ENCODE measurements at places on chromosomes 2 and 18.

GRCh38 chr2:66578054-66578686 lies 143.2 kb downstream of the MEIS1 start:
- no peak for DNase-seq

GRCh38 chr2:110848071-110848470 lies 115.7 kb downstream of the ACOXL start:
- DNase-seq, result no peak

DNA sequence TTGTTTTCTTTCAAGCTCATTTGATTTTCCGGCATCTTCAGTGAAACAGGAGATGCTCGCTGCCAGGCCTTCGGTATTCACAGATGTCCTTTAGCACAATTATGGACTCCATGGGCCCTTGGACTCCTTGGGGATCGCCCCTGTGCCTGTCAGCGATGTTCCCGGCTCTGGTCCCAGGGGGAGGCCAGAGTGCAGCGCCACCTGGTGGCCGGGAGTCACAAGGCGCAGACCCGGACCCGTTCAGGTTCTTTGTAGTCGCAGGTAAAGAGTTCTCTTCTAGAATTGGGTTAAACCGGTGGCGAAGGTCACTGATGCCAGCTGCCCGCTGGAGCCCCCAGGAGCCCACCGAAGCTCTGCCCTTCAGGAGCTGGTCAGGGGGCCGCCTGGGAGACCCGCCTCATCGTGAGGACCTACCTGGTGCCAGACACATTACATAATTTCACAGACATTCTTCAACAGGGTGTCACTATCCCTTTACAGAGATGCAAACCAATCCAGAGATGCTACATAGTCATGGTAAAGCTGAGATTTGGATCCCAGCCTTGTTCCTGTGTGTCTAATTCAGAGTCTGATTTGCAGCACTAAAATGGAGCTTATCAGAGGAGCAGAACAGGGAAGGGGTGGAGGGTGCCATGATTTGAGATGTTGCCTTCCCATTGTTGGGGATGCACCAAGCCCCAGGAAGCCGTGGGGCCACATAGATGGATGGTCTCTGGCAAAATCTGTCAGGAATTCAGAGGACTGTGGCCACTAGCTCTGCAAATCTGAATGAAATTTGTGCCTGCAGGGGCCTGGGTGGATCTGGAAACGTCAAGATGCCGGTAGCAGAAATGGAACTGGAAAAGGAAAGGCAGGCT lies 6.0 kb upstream of the INPP5D start:
- DNase-seq, result no peak

GRCh38 chr2:204321910-204322751 lies 223.1 kb upstream of the PARD3B start:
- DNase-seq, result no peak

DNA sequence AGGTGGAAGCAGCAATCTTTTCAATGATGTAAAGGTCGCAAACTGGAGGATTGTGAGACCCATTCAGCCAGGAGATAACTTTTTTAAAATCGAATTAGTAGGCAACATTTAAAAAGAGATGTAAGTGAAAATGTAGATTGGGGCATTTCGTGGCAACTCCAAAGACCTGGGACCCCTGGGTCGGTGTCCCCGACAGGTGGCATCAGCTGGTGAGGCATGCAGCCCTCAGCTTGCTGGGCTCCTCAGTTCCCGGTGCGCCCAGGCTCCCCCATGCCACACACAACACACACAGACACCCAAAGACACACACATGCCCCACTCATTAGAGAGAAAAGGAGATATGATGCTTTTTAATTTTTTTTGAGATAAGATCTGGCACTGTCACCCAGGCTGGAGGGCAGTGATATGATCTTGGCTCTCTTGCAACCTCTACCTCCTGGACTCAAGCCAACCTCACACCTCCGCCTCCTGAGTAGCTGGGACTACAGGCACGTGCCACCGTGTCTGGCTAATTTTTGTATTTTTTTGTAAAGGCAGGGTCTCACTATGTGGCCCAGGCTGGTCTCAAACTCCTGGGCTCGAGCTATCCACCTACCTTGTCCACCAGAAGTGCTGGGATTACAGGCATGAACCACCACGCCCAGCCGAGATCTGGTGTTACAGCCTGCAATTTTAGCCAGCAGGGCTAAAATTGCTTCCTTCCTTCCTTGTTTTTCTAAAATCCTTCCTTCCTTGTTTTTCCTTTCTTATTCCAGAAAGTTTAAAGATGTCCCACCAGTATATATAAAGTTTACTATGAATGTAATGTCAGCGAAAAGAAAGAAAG lies 122.6 kb upstream of the EPAS1 start:
- no peak for DNase-seq

DNA sequence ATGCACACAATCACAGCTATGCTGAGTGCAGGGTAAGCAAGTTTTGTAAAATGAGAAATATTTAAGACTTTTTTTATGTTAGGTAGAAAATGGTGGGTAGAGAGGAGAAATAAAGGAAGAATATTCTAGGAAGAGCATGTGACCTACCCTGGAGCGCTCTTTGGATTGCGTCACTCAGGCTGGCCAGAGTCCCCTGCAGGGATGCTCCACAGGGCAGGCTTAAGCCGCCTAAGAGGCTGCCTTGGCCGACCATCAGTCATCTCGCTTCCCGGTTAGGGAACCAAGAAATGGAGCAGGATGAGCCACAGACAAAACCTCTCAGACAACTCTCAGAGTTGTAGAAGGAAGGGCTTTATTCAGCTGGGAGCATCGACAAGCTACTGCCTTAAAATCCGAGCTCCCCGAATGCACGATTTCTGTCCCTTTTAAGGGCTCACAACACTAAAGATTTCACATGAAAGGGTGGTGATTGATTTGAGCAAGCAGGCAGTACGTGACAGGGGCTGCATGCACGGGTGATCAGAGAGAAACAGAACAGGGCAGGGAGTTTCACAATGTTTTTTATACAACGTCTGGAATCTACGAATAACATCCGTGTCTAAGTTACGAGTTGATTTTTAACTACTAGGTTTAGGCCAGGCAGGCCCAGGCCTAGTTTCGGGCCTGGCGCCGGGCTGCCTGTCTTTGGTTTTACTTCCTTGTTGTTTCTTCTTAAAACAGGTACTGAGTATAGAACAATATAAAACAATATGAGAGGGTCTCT lies 1072.0 kb downstream of the CBLN2 start:
- DNase-seq, result no peak

DNA sequence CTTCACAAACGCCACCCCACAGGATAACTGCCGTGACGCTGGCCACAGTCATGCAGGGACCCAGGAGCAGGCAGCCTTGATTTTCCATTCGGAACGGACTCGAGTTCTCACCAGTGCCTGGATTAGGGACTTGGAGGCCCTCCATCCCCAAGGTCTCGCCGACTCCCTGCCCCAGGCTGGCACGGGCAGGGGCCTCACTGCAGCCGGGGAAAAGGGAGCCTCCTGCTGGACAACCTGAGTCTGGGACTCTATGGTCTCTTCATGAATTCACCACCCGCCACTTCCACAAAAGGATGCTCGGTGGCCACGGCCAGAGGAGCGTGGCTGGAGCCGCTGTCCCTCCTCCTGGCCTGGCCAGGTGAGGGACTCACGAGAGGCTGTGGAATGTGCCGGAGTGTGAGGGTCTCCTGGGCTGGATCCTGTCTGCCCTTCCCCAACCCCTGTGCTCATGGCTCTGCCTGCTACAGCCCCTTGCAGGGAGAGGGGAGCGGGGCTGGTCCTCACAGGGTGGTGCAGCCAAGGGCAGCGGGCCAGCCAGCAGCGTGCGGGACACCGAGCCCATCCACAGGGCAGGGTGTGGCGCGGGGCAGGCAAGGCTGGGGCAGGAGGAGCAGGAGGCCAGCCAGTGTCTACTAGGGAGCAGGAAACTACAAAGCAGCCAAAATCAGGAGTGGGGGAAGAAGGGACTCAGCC lies 42.3 kb downstream of the AQP12A start:
- DNase-seq, result no peak

GRCh38 chr18:79760881-79761280 lies 36.9 kb upstream of the KCNG2 start:
- DNase-seq, result no peak

GRCh38 chr2:3805201-3805939 lies 102.0 kb downstream of the DCDC2C start:
- DNase-seq, result no peak

- no peak for DNase-seq
Observed at GRCh38 chr2:222410534-222410933, 13.8 kb upstream of the SGPP2 start.

- no peak for DNase-seq
Observed at GRCh38 chr2:12090590-12090989, 344.2 kb downstream of the LPIN1 start.

- DNase-seq, result no peak
Observed at GRCh38 chr2:96143848-96144480, 1.3 kb downstream of the DUSP2 start.

DNA sequence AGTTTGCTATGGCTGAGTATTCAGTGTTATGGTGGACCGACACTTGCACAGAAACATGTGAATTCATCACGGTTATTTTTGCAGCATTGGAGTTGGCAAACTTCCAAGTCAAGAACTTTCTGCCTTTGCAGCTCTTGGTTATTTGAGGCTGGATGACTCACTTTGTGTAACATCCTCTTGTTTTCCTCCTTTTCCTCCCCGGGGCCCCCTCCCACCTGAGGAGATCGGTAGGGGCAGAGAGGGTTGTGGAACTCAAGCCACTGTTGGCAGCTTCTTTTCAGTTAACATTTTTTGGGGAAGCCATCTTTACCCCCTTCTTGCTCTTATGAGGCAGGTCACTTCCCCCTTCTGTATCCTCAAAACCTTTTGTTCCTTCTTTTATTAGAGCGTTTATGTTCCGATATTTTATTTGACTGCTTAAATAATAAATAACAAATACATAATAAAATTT lies 48.6 kb downstream of the DDX1 start:
- DNase-seq, result no peak

- no peak for DNase-seq
Observed at GRCh38 chr18:34691614-34692013, 18.5 kb upstream of the DTNA start.

DNA sequence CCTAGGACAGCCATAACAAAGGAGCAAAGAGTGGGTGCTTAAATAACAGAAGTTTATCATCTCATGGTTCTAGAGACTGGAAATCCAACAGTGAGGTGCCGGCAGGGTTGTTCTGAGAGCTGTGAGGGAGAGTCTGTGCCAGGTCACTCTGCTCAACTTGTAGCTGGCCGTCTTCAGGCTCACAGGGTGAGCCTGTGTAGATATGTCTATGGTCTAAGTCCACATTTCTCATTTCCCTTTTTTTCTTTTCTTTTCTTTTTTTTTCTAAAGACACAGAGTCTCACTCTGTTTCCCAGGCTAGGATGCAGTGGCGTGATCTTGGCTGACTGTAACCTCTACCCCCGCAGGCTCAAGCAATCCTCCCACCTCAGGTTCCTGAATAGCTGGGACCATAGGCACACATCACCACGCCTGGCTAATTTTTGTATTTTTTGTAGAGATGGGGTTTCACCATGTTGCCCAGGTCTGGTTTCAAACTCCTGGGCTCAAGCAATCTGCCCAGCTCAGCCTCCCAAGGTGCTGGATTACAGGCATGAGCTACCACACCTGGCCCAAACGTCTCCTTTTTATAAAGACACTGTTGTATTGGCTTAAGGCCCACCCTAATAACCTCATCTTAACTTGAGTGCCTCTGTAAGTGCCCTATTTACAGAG lies 142.2 kb downstream of the SP3 start:
- DNase-seq, result no peak

- DNase-seq, result no peak
Observed at GRCh38 chr2:136308611-136309010, 190.7 kb upstream of the CXCR4 start.

- DNase-seq, result no peak
Observed at GRCh38 chr2:192148620-192149321, 46.0 kb downstream of the TMEFF2 start.

GRCh38 chr2:128727914-128728313 lies 409.2 kb upstream of the HS6ST1 start:
- DNase-seq, result no peak

DNA sequence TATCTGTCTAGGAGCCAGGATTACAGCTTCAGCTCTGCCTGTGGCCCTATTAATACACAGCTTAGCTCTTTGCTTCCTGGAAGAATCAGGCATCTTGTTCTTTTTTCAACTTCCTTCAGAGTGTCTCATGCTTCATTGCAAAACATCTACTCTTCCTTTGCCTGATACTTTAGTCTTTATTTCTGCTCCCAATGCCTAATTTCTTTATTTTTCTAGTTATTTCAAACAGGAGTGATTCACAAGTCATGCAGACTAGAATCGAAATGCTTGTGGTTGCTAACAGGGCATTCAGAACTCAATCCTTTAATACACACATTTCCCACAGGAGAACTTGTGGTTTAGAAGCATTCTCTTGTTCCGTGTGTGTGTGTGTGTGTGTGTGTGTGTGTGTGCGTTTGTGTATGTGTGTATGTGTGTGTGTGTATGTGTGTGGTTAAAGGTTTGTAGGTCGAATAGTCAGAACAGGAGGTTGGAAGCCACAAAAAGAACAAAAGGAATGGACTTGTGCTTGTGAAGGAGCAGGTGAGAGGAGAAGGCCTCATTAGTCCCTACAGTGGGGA lies 28.3 kb upstream of the INSIG2 start:
- no peak for DNase-seq

Data from NCI-H1417 treated with DMSO at 0.1 percent for 48 hours (cell line).